ENCODE measurements at places on chromosomes 2 and 18. TPM values are rescaled to one million over a fixed set of nuclear protein-coding genes. Genes with fewer than 3 reads are reported as not detected.

DNA sequence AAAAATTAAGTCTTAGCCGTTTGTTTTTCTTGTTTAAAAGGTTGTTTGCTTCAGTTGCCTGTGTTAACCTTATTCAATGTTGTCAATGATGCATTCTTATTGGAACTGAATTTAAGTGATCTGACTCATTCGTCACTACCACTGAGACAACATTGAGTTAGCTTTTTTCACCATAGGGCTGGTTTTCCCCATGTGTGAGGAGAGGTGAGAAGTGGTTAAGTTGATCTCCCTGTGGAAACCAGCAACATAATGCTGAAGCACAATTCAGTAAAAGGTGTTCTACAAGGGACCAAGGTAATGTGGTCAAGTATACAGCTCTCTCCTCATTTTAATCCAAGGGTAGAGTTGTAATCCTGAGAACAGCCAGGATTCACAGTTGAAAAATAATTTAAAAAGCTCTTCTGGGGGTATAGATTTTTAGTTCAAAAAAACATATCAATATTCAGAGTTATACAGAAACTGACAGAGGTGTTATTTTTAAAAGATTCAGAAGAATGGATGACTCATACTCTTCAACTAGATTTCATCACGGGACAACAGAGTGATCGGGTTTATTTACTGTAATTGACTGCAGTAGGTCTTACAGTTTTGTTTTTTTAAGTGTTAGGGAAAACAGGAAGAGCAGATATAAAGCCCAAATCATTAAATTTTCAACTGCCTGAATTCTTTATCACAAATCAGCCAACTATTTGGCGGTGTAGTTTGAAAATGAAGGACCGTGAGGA, 12.6 kb downstream of the NOP58 start:
- no peak for DNase-seq

DNA sequence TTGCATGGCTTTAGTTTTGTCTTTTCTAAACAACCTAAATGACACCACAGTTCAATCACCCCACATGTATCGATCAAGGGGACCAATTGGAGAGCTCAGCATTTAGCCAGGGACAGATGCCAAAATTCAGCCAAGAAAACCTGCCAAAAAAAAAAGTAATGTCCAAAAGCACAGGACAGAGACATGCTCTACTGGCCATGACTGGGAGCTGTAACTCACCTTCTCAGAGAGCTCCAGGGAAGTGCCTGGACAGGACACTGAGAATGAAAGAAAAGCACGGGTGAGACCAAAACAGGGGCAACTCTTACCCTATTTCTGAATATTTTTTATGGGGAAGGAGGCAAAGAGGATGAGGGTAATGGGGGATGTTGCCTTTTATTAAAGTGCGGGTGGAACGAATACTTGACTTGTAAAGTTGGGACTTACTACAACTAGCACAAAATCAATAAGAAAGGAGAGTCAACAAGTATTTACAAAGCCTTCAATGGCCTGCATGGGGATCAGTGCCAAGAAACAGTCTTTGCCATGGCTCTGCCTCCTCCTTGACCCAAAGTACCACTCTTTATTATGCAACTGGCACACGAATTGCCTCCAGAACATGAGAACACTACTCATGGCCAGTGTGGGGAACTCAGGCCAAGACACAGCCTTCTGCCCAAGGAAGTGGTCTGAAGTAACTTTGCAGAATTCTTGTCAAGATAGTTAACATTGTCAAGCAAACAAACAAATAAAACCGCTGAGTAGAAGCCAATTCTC, 72.9 kb upstream of the HK2 start:
- no peak for DNase-seq

Gene TMEM178A
- not detected for total RNA-seq

DNA sequence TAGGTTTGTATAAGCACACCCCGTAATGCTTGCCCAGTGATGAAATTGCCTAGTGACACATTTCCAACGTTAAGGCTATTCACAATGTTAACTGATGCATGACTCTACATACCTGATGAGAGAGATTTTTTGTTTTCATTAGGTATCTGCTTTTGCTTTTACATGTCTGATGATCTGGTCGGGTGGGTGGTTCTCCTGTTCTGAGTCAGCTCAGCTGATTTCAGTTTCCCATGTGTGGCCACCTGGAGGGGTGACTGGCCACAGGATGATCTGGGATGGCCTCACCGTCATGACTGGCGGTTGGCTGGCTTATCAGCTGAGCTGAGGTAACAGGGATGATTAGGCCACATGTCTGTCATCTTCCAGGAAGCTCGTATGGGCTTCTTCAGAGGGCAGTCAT, 33.8 kb upstream of the ACYP2 start:
- DNase-seq: no peak

Gene FBXO48
- 1.3 TPM for total RNA-seq

DNA sequence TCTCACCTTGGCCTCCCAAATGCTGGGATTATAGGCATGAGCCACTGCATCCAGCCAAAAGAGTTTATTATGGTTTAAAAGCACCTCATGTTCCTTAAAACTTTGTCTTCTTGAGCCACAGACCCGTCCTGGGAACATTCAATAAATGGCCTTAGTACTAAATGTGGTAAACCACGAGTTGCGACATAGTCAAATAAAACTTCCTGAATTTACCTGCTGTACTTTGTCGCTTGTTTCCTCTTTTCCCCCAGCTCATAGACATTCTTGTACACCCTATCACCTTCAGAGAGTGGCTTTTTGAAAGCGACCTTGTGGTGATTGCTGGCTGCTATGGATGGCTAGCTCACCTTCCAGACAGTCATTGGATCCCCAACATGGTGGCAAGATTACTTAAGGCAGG, 310.4 kb downstream of the LRRTM1 start:
- DNase-seq: no peak

Gene TGFBRAP1
- total RNA-seq: 27.7 TPM

All from natural killer cell (primary cell).